ENCODE measurements at places on chromosomes 1 and 21.

DNA sequence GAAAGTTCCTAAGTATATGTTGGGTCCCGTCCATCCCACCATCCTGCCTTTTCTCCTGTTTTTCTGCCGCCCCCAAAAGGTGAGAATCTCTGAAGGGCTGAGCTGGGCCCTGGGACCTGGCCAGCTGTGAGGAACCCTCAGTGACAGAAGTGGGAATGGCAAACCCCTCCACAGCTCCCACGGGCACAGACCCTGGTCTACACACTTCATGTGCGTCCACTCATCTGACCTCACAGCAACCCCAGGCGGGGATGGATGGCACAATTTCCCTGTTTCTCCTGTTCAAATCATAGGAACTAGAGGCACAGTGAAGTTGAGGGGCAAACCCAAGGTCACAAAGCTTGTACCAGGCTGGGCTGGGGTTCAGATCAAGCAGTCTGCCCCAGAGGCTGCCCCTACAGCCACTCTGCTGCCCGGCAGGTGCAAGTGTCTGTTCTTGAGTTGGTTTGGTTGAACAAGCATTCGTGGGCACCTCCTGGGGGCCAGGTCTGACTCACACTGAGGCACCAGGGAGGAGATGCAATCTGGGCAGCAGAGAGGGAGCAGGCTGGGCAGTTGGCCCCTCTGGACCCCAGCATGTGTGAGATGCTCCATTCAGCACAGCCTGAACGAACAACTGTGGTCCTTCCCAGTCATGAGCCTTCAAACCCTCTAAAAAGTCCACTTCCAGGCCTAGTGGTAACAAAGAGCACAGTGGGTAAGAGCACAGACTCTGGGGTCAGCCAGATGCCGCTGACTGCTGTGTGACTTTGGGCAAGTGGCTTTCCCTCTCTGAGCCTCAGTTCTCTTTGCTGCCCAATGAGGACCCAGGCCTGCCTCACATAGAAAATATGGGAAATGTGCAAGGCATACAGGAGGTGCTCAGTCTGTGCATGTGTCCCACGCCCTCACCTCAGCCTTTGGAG lies 4.0 kb downstream of the EDN2 start:
- no peak for DNase-seq

GRCh38 chr21:45971616-45972352 lies 9.8 kb upstream of the COL6A1 start:
- no peak for DNase-seq

- no peak for DNase-seq
These were observed 51.7 kb downstream of the BACE2 start for GRCh38 chr21:41219498-41220207.

DNA sequence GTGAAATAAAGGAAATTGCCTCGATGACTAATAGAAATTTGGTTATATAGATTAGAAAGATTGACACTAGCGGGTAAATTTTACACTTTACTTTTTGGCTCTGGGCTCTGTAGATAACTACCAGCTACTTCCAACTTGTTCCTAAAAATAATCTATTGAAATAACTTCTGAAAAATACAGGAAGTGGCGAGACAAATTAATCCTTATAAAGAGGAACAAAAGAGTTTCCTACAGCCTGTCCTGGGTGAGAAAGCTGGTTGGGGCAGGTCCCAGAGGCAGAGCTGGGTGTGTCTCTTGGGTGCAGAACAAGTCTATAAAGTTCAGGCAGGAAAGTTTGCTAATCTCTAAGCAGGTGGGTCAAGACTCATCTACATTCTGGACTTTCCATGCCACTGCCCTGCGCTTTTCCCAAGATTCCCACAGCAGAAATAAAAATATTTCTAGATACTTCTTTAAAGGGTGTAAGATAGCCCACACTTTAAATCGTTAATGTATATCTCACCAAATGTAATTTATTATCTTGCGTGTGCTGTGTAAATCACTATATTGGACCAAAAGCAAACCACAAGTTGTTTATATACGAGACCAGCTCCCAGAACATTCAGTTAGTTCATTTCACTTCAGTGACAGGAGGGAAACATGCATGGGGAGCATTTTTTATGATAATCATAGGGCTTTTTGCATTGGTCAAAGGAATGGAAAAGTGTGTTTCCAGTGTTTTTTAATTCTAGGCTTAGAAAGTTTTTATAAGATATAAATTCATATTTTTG lies 70.1 kb upstream of the NRIP1 start:
- DNase-seq, result no peak

- no peak for DNase-seq
These were observed 12.0 kb downstream of the PKP1 start for GRCh38 chr1:201295346-201295745.
